Forelimb muscle (tissue), 1 donor: ENCODE measurements at places on chromosomes 3 and 15. TPM values are rescaled to one million over a fixed set of nuclear protein-coding genes. Genes with fewer than 3 reads are reported as not detected.

The RTP4 gene
- polyA plus RNA-seq: 0.11 TPM

The MORC1 gene
- not detected for polyA plus RNA-seq

The OXTR gene
- 9.4 TPM for polyA plus RNA-seq

DNA sequence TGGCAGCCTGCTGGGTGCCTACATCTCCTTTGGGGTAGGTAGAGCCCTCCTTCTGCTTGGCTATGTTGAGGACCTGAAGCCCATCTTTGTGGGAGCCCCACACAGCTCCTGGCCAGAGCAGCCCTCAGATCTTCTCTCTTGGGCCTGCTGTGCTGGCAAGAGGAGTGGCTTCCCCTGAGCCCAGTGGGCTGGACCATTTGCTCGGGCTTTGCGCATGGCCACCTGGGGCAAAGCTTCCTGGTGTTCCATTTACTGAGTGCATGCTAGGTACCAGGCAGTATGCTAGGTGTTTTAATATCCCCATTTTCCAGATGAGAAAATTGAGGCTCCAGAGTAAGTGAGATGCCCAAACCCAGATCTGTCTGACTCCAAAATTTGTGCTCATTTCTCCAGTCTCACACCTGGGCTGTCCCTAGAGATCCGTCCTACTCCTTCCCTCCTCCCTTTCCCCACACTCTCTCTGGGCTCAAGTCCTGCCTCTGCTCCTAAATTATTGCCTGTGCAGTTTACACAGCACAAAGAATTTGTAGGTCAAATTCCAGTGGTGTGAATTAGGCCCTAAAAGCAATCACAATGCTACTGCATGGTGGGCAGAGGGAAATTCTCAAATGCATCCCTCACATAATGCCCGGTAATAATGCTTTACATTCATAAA, 39.7 kb downstream of the SLC28A1 start:
- DNase-seq: no peak

The TF gene
- polyA plus RNA-seq: 4.4 TPM

The DAPK2 gene
- polyA plus RNA-seq: 4.4 TPM

GRCh38 chr15:77567202-77567601, 65.5 kb downstream of the LINGO1 start:
- DNase-seq: no peak

The SNTN gene
- not detected for polyA plus RNA-seq

DNA sequence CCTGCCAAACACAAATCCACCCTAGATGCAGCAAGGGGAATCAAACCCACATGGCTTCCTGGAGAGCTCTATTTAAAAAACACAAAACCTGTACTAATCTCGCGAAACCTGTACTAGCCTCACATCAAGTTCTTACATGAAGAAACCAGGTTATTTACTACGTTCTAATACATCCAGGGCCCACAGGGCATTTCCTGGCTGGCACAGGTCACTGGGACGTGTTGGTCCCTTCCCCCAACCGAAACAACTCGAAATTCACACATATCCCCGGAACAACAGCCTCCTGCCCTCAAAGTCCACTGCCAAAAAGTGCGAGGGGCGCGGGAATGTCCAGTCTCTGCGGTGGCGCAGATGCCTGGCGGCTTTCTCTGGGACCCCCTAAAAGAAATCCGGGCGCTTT, 955 bp downstream of the CDCP1 start:
- no peak for DNase-seq

GRCh38 chr3:179735321-179735720, 82.5 kb downstream of the USP13 start:
- DNase-seq: no peak

The ZDHHC23 gene
- polyA plus RNA-seq: 1.1 TPM

The CCRL2 gene
- polyA plus RNA-seq: 0.38 TPM

The HIGD2B gene
- not detected for polyA plus RNA-seq

DNA sequence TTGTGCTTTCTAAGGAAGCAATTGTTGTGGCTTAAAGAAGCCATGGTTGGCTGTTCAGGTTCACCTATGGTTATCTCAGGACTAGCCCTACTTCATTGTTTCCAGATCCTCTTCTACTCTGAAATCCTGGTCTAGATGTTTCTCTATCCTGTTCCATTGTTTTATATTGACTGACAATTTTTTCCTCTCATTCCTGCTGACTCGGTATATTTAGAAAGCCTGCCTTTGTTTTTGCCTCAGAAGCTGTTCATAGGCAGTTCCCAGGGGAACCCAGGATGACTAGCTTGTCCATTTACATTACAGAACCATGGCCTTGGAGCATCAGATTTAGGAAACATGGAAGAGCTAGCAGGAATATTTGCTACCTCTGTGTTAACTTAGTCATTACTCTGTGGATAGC, 64.0 kb downstream of the SLC9C1 start:
- no peak for DNase-seq
